ENCODE measurements at places on chromosomes 4 and X.

GRCh38 chrX:45842207-45842925 lies 641.7 kb upstream of the DIPK2B start:
- DNase-seq = no peak

DNA sequence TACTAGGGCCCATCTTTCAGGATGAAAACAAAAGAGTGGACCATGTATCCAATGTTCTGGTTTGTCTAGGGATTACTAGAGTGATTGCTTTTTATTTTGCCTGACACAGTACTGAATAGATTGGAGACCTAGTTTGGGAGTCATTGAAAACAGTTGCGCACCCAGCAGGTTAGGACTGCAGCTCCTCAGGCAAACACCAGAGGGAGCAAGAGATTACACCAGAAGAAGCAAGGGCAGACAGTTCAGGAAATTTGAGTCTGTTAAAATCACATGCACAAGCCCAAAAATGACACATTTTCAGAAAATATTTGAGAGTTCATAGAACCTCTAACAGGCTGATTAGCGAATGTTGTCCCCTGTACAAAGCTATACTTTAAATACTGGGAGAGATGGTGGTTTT lies 55.6 kb downstream of the CYLC1 start:
- no peak for DNase-seq

DNA sequence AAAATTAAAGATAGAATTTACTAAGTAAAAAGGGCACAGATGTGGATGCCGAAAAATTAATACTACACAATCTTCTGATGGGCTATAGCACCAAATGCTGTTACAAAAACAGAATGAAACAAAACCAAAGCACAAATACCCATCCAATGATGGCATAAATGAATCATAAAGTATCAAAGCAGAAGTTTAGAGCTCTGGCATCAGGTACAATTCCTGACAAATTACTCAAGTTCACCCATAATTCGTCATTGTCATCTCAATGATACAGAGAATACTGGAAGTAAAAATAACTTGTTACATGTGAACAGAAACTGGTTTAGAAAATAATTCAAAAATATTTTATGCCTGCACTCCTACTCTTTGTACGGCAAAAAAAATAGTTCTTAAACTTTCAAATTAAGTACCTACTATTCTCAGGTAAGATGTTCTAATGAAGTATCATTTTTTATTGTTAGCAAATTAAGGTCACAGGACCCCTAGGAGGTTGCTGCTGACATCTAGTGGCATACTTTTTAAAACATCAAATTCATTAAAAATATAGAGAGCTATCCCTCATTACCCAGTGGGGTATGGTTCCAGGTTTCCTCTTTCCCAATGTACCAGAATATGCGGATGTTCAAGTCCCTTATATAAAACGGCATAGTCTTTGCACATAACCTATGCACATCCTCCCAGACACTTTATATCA lies 126.1 kb downstream of the INPP4B start:
- no peak for DNase-seq

DNA sequence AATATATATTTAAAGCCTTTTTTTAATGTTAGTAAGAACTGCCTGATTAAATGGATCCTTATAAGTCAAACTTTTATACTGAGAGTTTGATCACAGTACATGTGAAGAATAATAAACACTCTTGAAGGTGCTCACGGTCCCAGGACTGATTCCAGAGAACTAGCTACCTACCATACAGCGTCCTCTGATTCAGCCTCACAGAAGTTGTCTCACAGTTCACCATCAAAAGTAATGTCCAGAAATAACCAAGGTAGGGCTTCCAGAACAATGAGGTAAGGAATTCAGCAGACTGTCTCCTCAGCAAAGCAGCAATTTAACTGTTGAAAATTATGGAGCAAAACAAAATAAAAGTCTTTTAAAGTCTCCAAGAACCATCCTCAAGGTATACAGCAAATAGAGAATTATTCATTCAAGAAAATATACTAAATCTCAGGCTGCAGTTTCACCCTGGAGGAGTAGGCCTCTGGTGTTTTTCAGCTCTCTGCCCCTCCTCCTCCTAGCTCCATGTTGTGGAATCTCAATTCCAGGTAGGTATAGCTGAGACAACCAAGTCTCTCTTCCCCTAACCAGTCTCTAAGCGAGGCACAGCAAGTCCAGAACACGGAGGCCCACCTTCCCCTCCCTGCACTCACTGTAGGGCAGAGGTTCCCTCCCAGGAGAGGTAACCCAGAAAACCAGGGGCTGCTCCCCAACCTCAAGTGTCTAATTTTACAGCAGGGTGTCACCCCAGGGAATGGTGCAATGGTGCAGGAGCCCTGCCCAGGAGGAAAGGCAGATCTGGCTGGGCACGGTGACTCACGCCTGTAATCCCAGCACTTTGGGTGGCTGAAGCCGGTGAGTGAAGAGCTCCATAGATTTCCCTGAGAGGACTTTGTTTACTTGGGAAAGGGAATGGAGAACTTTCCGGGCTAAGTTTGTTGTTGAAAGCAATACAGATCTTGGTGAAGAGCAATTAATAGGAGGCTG lies 28.6 kb downstream of the FAM241A start:
- DNase-seq = no peak

DNA sequence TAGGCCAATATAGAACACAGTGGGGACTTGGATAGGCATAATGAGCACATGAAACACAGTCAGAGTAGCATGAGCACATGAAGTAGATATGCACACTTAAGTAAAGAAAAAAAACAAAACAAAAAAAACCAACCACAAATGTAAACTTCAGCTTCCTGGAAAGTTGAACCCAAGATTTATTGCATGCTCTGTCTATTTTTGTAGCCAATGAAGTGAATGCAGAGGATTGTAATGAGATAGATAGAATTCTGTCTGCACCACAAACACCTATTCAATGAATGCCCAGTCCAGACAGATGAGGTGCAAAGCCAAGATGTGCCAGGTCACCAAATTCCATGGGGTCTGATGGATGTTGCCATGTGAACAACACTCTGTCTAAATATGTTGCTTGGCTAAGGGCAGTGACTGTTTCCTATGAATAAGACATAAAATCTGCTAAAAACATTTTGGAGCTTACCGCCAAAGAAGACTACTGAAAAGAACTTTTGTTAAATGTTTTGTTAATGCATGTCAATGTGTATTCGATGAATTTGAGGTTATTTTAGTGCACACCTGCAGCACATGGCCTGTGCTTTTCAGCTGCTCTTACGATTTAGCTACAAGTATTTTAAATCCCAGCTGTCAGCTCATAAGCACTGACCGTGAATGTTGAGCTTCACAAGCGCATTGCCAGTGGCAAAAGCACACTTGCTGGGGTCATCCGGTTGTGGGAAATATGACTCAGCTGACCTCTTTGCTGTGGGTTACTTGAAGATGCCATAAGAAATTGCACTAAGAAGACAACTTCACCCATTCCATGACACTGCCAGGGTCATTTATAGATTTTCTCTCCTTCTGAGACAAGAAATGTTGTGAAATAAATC lies 374.8 kb upstream of the GNPDA2 start:
- DNase-seq = no peak

GRCh38 chr4:1166509-1167243 lies 5.7 kb downstream of the SPON2 start:
- no peak for DNase-seq

- no peak for DNase-seq
These were observed 2.7 kb downstream of the GEMIN8 start for GRCh38 chrX:14027036-14027435.

- DNase-seq = no peak
These were observed 944.4 kb downstream of the PDHA2 start for GRCh38 chr4:96784336-96784735.

DNA sequence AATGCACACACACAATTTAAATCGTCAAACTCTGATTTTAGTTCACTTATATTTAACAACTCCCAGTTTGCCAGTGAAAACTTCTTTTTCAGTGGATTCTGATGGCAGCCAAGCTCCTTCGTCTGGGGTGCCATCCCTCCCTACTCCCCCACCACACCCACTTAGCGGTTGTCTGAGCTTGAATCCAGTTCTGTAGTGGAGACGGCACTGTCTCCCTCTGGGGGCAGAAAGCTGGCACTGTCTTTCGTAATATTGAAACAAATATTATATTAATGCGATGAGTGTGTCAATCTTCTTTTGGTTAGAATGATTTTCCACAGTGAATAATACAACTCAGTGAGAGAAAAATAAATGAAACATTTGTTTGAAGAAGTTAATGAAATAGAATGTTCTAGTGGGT lies 5.4 kb downstream of the MEPE start:
- DNase-seq = no peak

DNA sequence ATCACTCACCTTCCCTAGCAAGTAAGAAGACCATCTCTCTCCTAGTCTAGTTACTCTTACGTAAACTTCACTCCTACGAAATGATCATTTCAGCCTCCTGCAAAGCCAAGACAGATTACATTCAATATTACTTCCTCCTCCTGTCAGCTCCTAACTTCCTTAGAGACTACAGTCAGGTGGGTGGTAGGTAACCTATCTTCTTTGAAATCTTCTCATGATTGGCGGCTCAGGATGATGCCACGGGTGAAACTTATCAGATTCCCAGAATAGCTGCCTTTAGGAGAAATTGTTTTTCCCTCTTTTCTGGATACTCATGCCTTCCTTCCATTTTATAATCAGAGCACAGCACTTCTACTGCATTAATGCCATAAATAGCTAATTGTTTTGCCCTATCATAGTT lies 744.8 kb upstream of the HS3ST1 start:
- no peak for DNase-seq

GRCh38 chrX:9195199-9195880 lies 161.4 kb upstream of the FAM9B start:
- DNase-seq = no peak

DNA sequence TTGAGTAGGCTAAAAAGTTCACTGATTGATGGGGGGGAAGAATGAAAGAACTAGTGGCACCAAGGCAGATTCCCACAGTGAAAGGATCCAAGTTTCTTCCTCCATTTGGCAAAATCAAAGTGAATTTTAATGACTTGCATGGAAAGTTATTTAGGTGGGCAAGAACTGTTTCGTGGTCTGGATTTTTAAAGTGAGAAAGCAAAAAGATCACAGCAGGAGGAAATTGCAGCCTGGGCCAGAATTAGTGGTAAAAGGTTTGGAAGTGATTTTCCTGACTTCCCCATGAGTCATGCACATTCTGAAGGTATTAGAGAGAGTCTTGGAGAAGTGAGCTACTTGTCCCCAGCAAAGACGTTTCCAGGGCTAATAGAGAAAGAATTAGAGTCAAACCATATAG lies 207.8 kb downstream of the ANTXR2 start:
- DNase-seq = no peak

GRCh38 chr4:172794307-172794703 lies 374.3 kb upstream of the GALNT7 start:
- DNase-seq = no peak

- DNase-seq = no peak
These were observed 339.2 kb upstream of the AADAT start for GRCh38 chr4:170428929-170429328.

GRCh38 chr4:146439999-146440398 lies 81.7 kb downstream of the SLC10A7 start:
- DNase-seq = no peak

DNA sequence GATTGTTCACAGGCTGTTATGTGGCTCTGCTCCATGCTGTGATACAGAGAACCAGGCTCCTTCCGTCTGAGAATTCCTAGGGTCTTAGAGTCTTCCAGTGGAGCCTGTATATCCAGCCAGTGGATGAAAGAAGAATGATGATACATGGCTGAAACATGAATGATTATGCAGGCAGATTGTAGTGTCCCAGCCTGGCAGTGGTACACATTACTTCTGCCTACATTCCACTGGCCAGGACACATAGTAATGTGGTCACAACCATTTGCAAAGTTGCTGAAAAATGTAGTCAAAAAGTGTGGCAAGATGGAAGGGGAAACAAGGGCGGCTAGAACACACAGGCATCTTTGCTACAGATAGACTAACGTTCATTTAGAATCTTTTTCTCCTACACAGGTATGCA lies 4.5 kb upstream of the GBA3 start:
- DNase-seq = no peak

DNA sequence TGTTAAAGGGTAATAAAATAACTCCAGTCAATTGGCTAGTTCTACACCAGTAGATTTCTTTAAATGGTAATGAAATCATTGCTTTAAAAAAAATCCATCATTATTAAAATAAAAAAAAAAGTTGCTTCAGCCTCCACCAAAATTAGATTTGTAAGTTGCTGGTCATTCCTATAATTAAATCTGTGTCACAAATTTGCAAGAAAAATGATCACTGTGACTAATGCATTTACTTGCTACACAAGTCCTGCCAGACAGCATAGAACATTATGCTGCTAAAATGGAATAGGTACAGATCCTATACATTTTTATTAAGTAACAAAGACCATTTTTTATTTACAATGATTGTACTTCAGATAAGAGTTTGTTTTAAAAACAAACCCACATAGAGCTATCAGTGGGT lies 85.8 kb downstream of the SLC10A7 start:
- no peak for DNase-seq

GRCh38 chr4:6727943-6728250 lies 11.9 kb downstream of the BLOC1S4 start:
- DNase-seq = no peak

GRCh38 chr4:113026556-113026955 lies 22.9 kb upstream of the ANK2 start:
- DNase-seq = no peak

GRCh38 chr4:169315530-169316343 lies 45.0 kb upstream of the SH3RF1 start:
- no peak for DNase-seq

GRCh38 chr4:71713611-71714203 lies 70.2 kb downstream of the GC start:
- DNase-seq = no peak

- DNase-seq = no peak
These were observed 76.5 kb downstream of the ITM2A start for GRCh38 chrX:79290596-79290995.

GRCh38 chr4:3527101-3527913 lies 4.9 kb downstream of the LRPAP1 start:
- DNase-seq = no peak

DNA sequence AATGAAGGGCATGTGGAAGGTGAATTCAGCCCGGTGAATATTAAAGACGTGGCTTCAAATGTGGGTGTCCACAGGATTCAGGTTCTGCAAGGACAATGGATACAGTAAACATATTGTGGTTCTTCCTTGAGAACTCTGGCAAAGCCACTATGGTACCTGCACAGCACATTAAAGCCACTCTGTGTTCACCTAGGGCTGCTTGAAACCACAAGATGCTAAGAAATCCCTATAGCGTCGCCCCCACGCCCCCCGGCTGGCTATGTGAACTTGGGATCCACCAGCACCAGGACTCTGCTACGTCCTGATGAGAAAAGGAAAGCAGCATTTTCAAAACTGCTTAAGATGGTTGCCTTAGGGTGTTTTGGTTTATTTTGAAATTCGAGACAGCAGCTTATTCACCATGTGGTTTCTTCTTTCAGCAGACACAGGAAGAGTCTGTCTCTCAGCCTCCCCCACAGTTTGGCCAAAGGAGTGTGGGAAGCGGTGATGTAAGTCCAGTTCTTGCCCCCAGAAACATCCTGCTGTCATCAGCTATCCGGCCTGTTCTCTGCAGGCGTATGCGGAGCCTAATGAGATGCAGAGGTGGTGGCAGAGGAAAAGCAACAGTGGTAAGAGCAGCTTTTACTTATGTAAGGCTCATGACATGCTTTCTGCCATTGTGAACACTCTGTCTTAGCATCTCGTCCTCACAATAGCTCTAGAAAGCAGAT lies 111.5 kb downstream of the AFAP1 start:
- peak; percentile 67 for DNase-seq
